Prostate gland (tissue), 2 donors: ENCODE measurements at places on chromosomes 2 and 18. TPM values are rescaled to one million over a fixed set of nuclear protein-coding genes. Genes with fewer than 3 reads are reported as not detected.
A peak's percentile ranks its signal among the peaks of the same experiment; 100 is the strongest.

GRCh38 chr2:149732001-149732685, 144.6 kb upstream of the MMADHC start:
- no peak for DNase-seq

- DNase-seq = no peak
These were observed 78.9 kb upstream of the ZSWIM2 start for GRCh38 chr2:186927867-186928191.

GRCh38 chr2:177324797-177325196, 60.3 kb upstream of the NFE2L2 start:
- DNase-seq = no peak

Gene ALLC
- total RNA-seq = 5.2 TPM

GRCh38 chr2:162297925-162298552, 20.4 kb downstream of the IFIH1 start:
- DNase-seq = peak; percentile 76

GRCh38 chr2:45712570-45712969, 61.1 kb downstream of the PRKCE start:
- DNase-seq = no peak
